ENCODE measurements at places on chromosomes 13 and 19. TPM values are rescaled to one million over a fixed set of nuclear protein-coding genes. Genes with fewer than 3 reads are reported as not detected.

CCDC122 gene
- total RNA-seq: 6.0 TPM

CEACAM7 gene
- total RNA-seq: not detected

ZNF121 gene
- total RNA-seq: 35.8 TPM

- DNase-seq: no peak
These were observed 7.9 kb upstream of the HSH2D start for GRCh38 chr19:16135430-16136127.

DNA sequence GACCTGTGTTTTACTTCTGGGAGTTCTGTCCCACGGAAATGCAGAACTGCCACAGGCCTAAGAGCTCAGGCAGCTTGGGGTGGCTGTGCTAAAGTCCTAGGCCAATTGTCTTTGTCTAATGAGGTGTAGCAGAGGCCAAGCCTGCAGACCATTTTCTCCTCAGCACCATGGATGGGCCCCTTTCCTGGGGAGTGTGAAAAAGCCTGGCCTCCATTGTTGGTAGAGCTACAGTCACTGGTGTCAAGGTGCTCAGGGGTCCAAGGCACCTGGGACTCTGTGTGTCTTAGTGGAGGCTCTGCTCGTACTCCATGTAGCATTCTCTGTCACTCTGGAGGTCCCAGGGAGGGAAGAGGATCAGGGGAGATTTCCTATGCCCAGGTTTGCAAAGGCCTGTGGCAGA lies 329.6 kb downstream of the SLITRK5 start:
- no peak for DNase-seq

DNA sequence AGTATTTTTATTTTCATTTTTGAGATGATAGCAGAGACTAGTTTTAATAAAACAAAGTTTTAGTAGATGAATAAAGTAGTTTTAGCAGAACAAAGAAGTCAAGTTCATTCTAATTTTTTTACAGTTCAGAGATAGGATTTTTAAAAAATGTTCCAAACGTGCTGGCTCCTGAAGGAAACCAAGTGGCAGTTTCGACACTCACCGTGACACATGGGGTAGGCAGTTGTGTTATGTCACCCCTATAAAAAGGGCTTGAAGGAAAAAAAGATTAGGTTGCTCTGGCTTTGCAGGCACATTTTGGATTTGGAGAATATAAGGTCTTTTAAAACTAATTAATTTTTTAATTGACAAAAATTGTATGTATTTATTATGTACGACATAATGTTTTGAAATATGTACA lies 305.2 kb downstream of the NDFIP2 start:
- no peak for DNase-seq

GRCh38 chr13:48231080-48231479 lies 1.9 kb upstream of the ITM2B start:
- DNase-seq: no peak

- no peak for DNase-seq
These were observed 1525.0 kb upstream of the MIR17HG start for GRCh38 chr13:89822467-89822866.

- no peak for DNase-seq
These were observed 432.2 kb upstream of the ZNF507 start for GRCh38 chr19:31913103-31913661.
